ENCODE measurements at places on chromosomes 13 and 19.

DNA sequence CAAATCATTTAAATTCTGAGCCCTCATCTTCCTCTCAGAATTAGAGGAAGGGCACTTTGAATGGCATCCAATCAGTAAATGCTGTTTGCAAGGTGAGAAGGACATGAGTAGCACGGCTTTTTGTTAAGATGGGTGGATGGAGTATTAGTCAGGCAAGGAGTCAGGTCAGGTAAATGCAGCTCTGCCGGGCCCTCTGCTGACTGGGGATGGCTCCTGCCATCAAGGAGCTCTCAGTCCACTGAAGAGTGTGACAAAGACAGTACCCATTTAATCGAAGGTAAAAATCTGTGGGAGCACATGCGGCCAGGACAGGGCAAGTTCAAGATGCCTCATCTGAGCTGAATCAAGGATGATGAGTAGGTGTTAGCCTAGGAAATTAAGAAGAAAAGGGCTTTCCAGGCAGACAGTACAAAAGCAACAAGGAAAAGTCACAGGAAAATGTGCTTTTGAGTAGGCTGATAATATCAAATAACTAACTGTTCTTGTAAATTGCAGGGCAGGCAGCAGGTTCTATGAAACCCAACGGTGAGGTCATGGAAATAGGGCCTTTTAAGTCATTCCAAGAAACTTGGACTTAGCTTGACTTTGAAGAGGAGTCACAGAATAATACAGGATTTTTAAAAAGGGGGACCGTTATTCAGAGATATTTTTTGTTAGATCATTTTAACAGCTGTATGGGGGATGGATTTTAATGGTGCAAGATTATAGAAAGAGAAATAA lies 670.5 kb upstream of the ARGLU1 start:
- no peak for DNase-seq

GRCh38 chr13:80100636-80101035 lies 240.3 kb downstream of the SPRY2 start:
- DNase-seq: peak; percentile 73

DNA sequence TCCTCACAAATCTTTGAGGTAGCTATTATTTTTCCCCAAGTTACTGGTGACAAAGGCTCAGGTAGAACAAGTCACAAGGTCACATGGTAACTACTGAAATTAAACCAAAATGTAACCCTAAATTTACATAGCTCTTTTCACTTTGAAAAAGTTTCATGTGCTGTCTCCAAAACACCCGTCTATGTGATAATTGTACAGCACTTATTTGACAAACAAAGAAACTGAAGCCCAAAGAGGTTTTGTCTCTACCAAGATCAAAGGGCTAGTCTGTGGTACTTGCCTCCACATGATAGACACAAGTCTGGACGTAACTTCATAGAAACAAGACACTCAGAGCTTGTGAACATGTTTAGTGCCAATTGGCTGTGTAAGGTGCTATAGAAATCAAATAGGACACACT lies 108.3 kb downstream of the SACS start:
- peak; percentile 12 for DNase-seq

DNA sequence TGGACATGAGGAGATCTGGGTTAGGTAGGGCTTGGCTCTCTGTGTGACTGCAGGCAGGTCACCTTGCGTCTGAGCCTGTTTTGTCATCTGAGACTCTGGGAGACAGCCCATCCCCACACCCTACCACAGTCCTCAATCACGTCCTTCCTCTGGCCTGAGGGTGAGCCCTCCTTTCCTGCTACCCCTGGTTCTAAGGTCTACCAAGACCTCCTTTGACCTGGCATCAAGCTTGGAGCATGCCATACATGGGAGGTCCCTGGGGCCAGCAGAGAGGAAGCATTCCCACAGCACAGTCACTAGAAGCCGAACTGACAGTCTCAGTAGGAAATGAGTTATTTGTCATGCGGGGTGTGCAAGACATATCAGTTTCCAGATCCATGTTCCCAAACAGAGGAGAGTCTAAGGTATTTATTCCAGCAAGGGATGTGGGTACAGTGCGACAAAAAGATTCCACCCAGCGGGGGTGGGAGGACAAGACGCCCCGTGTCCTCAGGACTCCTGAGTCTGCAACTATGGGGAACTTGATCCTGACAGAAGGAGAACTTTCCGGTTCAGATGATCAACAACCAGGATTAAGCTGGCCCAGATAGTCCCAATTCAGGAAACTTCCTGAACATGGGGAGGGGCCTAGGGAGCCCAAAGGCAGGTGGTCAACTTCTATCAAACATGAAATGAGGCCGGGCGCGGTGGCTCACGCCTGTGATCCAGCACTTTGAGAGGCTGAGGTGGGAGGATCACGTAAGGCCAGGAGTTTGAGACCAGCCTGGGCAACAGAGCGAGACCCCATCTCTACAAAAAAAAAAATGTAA lies 9.5 kb downstream of the ARRDC2 start:
- DNase-seq: no peak

GRCh38 chr19:38274739-38275138 lies 10.4 kb downstream of the SPINT2 start:
- DNase-seq: no peak

DNA sequence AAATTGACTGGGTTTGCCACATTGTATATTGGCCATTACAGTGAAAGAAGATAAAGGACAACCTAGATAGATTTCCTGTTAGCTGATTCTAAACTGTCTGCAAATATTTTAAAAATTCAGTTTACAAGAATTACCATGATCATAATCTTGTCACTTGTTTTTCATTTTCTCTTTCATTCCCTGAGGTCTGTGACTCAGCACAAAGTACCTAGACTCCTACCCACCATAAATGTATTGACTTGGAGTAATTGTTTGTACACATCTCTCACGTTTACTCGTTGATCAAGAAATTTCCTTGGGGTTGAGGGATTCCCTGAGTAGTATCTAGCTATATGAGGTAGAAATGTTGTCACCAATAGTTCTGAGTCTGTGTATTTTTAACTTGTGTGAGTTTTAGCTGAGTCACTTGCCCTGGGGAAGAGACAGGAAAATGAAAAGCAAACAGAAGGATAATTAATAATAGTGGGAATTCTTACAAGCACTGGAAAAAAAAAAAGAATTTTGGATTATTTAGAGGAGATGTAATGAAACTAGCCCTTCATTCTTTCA lies 299.2 kb upstream of the DACH1 start:
- DNase-seq: peak; percentile 23

GRCh38 chr19:38389101-38389925 lies 816 bp downstream of the SPRED3 start:
- peak; percentile 79 for DNase-seq

DNA sequence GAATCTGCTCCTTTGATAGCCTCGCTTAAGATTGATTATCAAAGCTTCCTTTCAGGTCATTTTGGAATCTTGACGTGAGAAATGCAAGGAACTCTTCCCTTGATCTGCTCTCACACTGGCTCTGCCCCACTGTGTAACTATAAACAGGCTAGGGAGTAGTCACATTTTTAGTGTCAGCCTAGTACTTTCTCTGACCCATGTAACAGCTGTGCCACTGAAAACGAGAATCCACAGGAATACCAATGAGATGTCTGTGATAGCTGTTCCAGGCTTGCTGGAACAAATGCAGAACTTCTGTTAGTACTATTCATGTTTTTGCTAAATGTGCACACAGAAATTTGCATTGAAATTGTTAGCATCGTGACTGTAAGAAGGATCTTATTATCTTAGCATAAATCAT lies 221.3 kb downstream of the MYO16 start:
- no peak for DNase-seq

DNA sequence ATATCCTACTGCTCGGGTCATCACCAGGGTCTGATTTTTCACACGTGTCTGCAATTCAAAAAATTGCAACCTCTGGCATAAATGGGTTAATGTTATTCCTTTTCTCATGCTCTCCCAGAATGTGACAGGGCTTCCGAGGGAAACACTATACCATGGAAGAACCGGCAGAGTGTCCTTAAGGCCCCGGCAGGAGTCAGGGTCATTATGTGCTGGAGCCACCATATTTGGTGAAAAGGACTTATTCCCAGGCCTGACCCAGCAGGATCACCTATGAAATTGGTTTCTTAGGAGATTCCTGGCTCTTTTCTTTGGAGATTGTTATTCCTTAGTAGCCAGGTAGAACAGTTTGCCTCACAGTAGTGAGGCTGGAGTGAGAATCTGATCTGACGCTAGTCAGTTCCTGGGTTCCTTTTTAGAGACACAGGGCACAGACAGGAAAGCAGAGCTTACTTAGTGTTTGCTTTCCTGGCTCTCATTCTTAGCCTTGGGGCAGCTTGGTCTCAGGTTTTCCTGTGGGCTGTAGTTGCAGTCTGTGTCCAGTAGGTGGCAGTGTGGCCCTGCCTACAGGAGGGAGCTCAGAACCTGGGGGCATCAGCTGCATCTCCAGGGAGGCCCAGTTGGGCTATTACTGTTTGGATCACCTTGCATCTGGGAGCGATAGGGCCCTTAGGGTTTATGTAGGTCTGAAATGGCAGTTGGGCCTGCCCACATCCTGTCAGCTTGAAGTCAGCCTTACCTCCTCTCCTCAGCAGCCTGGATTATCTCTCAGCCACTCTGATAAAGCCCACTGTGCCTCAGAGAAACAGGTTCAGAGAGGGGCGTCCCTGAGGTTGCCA lies 12.4 kb downstream of the SNRNP70 start:
- peak; percentile 58 for DNase-seq

DNA sequence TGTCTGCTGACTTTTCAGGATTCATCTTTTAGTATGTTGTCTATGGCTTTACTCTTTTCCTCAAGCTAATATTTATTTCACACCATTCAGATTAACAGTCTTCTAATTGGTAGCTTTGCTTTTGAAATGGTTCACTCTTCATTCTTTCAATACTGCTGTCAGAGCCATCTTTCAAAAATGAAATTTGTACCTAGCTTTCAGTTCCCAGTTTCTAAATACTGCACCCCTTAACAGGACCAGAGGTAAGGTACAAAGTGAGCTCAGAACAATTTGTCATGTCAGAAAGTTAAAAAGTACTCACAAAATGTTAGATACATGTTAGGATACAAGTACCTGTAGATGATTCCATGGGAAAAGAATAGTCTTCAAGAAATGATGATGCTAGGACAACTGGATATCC lies 83.0 kb downstream of the FNDC3A start:
- no peak for DNase-seq

GRCh38 chr13:74707291-74707690 lies 573.1 kb upstream of the KLF12 start:
- no peak for DNase-seq

Measured in foreskin fibroblast (primary cell).